ENCODE measurements at places on chromosomes 12 and 14.

- DNase-seq, result no peak
Measured at GRCh38 chr12:981176-981828, 9.7 kb upstream of the ERC1 start.

DNA sequence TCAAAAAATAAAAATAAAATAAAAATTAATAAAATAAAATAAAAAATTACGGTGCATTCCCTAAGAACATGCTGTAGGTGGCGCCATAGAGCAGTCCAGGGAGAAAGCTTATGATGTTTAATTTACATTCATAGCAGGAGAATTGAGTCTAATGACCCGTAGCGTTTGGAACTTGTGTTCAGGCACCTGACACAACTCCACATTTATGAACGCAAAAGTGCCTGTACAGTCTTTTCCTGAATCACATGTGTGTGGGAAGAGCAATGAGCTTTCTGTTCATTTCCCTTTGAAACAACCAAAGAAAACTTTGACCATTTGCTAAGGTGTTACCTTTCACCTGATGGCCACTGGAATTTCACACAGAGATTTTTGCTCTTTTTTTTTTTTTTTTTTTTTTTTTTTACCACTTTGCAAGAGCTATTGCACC lies 60.6 kb upstream of the KCNA1 start:
- DNase-seq, result no peak

GRCh38 chr14:58027904-58028303 lies 124.1 kb downstream of the ARMH4 start:
- DNase-seq, result no peak

- no peak for DNase-seq
Measured at GRCh38 chr12:107817250-107817649, 42.7 kb downstream of the ASCL4 start.

DNA sequence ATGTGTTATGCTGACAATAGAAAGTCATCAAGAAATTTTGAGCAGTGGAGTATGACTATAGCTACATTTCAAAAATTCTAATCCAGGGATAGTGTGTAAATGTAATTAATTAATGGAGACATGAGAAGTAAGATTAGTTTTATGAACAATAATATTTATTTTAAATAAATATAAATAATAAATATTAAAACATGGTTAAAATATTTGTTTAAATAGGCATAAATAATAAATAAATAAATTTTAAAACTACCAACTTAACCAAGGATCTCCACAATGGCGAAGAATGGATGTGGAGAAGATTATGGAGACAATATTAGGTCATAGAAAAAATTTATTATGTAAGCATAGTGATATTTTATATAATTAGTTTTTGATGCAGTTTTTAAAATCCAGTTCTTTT lies 588.2 kb upstream of the NOVA1 start:
- no peak for DNase-seq

- DNase-seq, result no peak
Measured at GRCh38 chr14:70744641-70745040, 64.7 kb downstream of the MAP3K9 start.

- DNase-seq, result no peak
Measured at GRCh38 chr14:99330316-99331240, 58.6 kb upstream of the BCL11B start.

DNA sequence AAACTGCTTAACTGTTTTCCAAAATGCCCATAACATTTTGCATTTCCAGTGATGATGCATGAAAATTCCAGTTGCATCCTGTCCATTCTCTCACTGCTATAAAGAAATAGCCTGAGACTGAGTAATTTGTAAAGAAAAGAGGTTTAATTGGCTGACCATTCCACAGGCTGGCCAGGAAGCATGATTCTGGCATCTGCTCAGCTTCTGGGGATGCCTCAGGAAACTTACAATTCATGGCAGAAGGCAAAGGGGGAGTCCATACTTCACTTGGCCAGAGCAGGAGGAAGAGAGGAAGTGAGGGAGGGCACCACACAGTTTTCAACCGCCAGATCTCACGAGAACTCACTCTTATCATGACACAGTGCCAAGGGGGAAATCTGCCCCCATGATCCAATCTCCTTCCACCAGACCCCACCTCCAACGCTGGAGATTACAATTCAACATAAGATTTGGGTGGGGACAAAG lies 18.2 kb upstream of the CLEC2D start:
- DNase-seq, result no peak

- no peak for DNase-seq
Measured at GRCh38 chr14:45091710-45092109, 7.8 kb downstream of the PRPF39 start.

GRCh38 chr12:94874518-94875302 lies 128.8 kb downstream of the NDUFA12 start:
- no peak for DNase-seq

DNA sequence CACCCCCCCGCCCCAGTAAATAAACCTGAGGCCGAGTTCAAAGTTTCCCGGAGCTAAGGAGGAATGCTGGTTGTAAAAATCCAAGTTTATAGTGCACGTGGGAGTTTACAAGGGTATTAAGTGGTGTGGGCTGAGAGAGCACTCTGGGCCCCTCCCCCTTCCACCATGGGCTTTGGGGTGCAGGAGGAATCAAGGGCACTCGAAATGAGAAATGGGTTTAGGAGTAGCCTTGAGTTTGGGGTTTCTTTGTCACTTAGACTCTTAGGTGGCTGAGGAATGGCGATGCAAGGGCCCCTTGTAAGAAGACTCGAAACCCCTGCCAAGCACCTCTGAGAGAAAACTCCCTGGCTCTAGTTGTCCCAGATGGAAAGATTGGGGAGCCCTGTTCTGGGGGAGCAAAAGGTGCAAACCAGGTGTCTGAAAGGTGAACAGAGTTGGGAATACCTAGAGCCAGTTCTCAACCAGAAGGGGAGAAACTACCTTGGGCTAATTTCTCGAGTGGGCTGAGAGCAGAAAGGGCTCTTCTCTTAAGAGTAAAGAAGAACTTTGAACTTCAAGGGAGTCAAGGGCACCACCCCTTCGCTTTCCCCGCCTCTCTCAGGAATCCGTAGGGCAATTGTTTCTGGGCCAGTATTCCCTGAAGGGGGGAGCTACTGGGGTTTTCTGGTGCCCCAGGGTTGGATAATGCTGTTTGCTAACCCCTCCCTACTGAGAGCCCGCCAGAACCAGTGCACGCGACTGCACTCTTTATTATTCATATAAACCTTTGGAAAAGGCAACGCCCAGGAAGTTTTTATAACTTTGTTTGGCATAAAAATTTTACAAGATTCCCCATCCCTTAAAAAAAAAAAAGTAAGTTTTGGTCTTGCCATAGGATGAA lies 4.0 kb upstream of the HOTAIR start:
- no peak for DNase-seq

DNA sequence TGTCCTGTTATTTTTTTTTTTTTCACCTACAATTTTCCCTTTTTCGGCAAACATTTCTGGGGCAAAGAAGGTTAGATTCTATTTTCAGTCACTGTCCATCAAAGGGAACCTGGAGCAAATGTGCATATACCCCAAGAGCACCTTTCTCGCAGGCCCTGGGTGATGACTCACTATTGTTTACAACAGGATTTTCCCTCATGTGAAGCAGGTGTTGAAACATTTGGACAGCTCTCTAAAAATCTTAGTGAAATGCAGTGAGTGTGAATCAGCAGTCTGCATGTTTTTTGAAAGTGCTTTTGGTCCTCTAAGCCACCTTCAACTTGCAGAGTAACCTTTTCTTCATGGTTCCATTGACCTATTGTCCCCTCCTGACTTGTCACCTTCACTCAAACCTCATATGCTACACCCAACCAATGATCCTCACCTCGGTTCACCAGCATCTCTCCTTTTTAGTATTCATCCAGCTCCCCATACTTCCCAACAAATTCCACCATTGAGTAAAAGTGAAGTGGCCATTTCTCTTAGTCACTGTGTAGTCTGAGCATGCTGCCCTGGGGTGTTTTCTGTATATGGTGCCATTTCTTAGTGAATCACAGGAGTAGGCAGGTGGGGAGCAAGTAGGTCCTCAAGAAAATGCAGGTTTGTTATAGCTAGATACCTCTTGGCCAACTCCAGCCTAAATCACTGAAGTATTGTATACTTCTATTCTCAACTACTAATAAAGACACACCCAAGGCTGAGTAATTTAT lies 260.2 kb downstream of the BMP4 start:
- no peak for DNase-seq

GRCh38 chr12:103503546-103504480 lies 8.0 kb upstream of the C12orf42 start:
- no peak for DNase-seq

- no peak for DNase-seq
Measured at GRCh38 chr12:124517260-124518050, 50.0 kb downstream of the NCOR2 start.

DNA sequence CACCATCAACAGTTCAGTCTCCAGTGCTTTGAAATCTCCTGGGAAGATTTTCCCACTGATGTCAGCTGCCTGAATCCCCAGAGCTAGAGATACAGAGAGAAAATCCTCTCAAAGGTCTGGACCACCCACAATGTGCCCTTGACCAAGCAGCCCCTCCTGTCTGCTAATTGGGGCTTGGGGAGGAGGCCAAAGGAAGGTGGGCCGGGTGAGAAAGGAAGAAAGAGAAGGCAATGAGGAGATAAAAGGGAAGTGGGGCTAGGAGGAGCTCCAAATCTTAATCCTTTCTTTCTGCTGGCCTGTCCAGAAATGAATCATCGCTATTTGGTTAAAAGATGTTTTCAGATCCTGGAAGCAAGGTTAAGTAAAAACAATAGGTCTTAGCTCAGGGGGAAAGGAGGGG lies 322.9 kb downstream of the BCL11B start:
- DNase-seq, result no peak

GRCh38 chr14:24130380-24130716 lies at the start of gene FITM1:
TSS of gene FITM1 (plus strand) at chr14:24130659. CDS start at chr14:24131564, 905 bp downstream.
- DNase-seq, result no peak

DNA sequence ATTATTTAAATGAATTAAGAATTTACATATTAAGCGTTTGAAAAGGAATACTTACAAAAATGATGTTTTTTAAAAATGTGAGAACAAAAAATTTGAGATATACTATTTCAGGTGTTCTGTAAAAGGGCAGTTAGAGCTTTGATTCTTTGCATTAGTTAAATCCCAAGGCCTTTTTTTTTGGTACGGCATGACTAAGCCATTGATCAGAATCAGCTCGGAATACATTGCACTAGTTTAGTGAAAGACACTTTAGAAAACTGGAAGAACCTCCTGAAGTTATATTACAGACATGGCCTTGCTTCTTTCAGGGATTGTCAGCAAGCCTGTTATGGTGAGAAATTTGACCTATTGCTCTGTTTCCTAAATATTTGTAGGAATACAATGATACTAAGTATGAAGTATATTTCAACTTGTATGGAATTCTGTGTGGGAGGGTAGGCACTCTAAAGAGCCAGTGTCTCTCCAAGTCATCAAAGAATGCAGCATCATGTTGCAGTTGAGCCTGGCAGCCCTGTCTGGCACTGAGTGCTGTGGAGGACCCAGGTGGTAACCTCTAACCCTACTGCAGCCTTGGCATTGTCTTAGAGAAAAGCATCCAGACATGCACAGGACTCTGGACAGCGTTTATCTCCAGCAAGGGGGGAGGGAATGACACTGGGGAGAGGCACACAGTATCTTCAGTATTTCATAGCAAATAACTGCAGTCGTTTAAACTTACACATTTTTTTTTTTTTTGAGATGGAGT lies 1.5 kb downstream of the KLC1 start:
- DNase-seq, result no peak

Data from T1000 (cell line).